ENCODE measurements at places on chromosomes 3 and 15.

DNA sequence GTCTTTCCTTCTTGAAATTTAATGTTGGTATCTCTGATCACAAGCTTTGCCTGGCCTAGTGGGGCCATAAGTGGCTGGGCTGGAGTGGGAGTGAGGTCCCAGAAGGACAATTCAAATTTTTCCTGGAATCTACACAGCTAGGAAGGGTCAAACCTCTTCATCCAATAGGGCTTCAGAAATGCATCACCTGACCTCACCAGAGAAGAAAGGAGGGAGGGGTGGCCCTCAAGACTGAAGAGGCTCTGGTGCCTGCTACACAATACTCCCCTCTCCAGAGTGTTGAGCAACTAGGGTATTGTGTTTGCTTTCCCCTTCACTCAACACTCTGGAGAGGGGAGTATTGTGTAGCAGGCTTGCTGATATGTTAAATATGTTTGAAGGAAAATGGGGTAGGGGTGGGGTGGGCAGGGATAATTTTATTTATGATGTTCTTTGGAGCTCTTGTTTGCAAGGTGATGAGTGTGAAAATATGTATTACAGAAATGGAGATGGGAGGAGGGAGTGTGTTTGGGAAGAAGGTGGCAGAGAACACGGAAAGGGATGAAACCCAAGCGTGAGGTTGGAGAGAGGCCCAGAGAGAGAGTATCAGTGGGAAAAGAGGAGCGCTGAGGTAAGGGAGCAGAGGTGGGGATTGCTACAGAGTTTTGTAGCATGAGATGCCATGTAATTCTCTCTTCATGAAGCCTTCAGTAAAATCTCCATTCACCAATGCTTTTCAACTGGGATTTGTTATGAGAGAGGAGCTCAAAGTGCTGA, 5.7 kb upstream of the KLHL24 start:
- no peak for DNase-seq

- DNase-seq = no peak
These were observed 238.2 kb downstream of the GREM1 start for GRCh38 chr15:32956006-32956405.

DNA sequence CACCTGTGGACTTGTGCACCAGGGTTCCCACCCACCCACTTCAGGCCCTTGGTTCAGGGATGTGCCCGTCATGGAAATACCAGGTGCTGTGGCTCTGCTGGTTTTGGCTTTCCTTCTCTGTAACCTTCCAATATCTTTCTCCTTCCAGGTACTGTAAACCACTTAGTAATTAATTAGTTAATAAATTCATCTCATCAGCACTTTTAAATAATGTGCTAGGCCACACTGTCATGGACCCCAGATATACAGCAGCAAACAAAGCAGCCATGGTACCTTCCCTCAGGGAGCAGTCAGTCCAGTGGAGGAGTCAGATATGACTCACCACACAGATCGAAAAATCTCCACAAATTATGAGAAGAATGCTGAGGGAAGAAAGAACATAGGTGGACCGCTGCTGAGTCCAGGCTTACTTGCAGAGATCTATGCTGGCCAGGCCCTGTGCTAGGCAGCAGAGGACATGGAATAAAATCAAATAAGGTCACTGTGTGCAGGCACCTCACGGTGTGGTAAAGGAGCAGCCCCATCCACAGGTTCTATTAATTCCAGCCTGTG, 6.8 kb upstream of the GATA2 start:
- DNase-seq = no peak

- DNase-seq = no peak
These were observed 265.0 kb downstream of the EPHA3 start for GRCh38 chr3:89372456-89372855.

DNA sequence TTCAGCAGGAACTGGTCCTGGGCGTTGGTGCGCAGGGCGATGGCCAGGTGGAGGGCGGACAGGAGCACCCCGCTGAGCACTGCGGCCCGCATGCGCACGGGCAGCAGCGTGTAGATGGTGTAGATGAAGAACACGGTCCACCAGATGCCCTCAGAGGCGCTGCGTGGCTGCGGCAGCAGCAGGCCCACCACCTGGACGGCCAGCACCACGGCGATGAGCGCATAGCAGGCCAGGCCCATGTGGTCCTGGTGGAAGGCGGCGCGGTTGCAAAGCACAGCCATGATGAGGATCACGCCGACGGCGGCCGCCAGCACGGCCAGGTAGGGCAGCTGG, 1.5 kb downstream of the ADCY5 start:
- no peak for DNase-seq

GRCh38 chr3:65573548-65574116, 465.1 kb downstream of the MAGI1 start:
- DNase-seq = no peak

Measured in T-helper 17 cell (primary cell).